Caco-2 (cell line): ENCODE measurements at places on chromosomes 2 and 18. TPM values are rescaled to one million over a fixed set of nuclear protein-coding genes. Genes with fewer than 3 reads are reported as not detected.

GRCh38 chr2:98944775-98945174 is 8.8 kb upstream of the CRACDL start:
- no peaks in the 10 kb centered on the region for H3K27me3 ChIP-seq
- no peak overlapping the region for H3K27ac ChIP-seq
- DNase-seq: no peak
- H3K4me3 ChIP-seq: no peak overlapping the region
- no peaks in the 10 kb centered on the region for H3K36me3 ChIP-seq
- H3K4me1 ChIP-seq: no peaks in the 10 kb centered on the region

- no peak overlapping the region for H3K4me3 ChIP-seq
- no peaks in the 10 kb centered on the region for H3K4me1 ChIP-seq
- DNase-seq: no peak
Observed at GRCh38 chr18:8571399-8571798, 37.8 kb upstream of the RAB12 start.

The NT5DC4 gene
- 3.3 and 4.0 TPM in 2 replicates for total RNA-seq

DNA sequence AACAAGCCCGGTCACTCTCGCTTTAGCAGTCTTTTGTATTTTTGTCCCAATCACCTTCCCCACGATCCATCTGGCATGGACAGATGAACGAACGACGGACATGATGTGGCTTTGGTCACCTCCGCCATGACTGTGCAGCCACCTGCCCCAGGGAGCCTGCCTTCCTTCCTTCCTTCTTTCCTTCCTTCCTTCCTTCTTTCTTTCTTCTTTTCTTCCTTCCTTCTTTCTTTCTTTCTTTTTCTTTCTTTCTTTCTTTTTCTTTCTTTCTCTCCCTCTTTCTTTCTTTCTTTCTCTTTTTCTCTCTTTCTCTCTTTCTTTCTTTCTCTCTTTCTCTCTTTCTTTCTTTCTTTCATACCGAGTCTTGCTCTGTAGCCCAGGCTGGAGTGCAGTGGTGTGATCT is 39.0 kb downstream of the ATP8B1 start:
- H3K4me1 ChIP-seq: no peaks in the 10 kb centered on the region
- H3K4me3 ChIP-seq: no peak overlapping the region
- H3K36me3 ChIP-seq: no peaks in the 10 kb centered on the region
- peak overlapping the region; percentile 14 for H3K27ac ChIP-seq
- H3K27me3 ChIP-seq: no peaks in the 10 kb centered on the region

DNA sequence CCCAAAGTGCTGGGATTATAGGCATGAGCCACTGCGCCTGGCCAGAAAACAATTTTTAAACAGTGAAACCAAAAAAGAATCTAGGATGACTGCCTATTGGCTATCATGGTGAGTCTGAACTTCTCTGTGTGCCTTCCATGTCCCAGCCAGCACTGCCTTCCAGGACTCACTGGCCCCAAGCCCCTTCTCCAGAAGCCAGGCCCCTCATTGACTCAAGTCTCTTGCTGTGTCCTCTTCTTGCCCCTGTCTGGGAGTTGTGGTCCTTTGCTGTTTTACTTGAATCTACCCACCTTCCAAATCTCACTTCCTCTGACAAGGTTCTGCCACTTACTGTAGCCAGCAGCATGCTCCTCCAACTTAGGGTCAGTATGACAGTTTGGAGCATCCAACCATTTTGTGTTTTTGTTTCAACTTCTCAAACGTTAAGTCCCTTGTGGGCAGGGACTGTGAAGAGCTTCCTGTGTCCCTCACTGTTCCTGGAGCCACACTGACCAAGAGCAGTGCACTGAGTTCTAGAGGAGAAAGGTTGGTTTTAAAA is 41.7 kb downstream of the ST3GAL5 start:
- H3K36me3 ChIP-seq: no peaks in the 10 kb centered on the region
- H3K4me3 ChIP-seq: no peak overlapping the region
- no peak for DNase-seq

- no peaks in the 10 kb centered on the region for H3K4me1 ChIP-seq
- H3K27me3 ChIP-seq: no peaks in the 10 kb centered on the region
- DNase-seq: no peak
- no peak overlapping the region for H3K27ac ChIP-seq
- H3K4me3 ChIP-seq: no peak overlapping the region
- H3K36me3 ChIP-seq: no peaks in the 10 kb centered on the region
Observed at GRCh38 chr2:23734416-23734815, 192.5 kb downstream of the ATAD2B start.
